ENCODE measurements at places on chromosomes 7 and 10.
A peak's percentile ranks its signal among the peaks of the same experiment; 100 is the strongest.

DNA sequence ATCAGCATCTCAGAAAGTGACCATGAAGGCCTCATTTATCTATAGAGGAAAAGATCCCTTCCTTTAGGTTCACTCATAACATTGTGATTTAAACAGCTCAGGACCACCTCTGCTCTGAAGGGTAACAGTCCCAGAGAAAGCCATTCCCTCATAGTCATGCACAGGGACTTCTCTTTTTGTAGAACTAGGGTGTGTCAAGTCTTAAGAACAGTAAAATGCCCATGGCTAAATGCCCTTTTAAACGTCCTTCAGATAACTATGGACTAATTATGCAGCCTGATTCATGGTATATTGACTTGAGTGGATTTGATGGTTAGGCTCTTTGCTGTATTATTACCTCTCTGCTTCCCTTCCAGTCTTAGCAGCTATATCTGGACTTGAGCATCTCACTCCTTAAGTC, 337.8 kb downstream of the SORCS1 start:
- DNase-seq = no peak

GRCh38 chr10:52318822-52319464, 4.9 kb downstream of the DKK1 start:
- DNase-seq = peak; percentile 88

- DNase-seq = no peak
Measured at GRCh38 chr10:71344154-71344925, 25.3 kb downstream of the SLC29A3 start.

GRCh38 chr10:114680543-114681117, 22.6 kb upstream of the ABLIM1 start:
- no peak for DNase-seq

GRCh38 chr10:93378997-93379730, 103.0 kb downstream of the MYOF start:
- no peak for DNase-seq

DNA sequence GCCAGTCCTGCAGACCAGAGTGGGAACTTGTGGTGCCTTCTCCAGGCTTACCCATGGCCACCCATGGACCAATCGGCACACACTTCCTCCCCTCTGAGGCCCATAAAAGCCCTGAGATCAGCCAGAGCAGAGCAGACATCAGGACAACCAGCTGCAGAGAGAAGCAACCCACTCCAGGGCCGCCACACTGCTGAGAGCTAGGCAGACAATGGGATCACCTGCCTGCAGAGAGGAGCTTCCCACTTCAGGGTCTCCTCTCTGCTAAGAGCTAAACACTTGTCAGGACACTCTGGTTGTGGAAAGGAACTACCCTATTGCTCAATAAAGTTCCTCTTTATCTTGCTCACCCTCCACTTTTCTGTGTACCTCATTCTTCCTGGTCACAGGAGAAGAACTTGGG, 34.0 kb downstream of the C7orf25 start:
- DNase-seq = no peak

DNA sequence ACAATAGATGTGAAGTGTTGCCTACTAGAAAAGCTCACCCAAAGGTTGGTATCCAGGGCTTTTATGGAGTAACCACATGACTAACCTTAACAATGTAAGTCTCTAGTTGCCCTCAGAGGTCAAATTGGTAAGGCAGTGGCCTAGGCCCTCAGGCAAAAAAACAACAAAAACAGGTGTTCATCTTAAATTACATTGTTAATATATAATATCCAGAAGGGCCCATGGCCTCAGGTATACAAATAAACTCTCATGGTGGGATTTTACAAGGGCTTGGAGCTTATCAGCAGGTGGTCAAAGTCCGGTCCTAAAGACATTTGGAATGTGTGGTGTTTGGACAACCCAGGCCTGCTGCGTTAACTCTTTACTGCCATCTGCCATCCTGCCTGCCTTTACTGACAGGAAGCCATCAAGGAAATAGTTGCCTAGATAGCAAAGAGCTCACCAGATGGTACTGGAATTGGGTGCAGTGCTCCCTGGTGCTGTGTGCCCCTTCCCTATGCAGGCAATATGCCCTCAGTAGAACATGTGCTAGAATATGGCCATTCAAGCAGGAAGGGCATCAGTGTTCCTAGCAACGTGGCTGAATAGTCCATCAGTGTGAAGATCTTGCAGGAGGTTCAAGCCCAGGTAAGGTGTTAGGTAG, 36.2 kb downstream of the TOMM7 start:
- DNase-seq = no peak

- DNase-seq = no peak
Measured at GRCh38 chr10:71845410-71846405, 5.3 kb downstream of the PSAP start.

- no peak for DNase-seq
Measured at GRCh38 chr7:93575555-93576399, 1.3 kb upstream of the CALCR start.

DNA sequence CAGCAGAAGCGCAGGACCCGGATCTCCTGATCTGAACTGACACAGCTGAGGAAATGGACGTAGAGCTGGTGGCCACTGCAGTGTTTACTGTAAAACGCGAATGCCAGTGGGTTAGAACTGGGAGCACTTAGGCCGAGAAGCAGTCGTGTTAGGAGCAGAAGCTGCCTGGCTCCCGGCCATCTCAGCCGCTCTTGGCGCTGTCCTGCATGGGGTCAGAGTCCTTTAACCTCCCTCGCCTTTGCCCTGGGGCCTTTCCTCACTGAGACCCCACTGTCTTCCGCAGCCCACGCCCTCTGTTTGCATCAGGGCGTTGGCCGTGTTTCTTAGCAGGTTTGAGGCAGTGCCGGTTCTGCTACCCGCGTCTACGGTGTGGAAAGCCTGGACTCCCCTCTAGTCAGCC, 24.6 kb downstream of the DYNC2I1 start:
- no peak for DNase-seq

- DNase-seq = no peak
Measured at GRCh38 chr10:58384095-58384494, 1.1 kb upstream of the TFAM start.

- no peak for DNase-seq
Measured at GRCh38 chr7:21131897-21132296, 296.0 kb upstream of the SP4 start.

- no peak for DNase-seq
Measured at GRCh38 chr10:93165367-93165766, 91.7 kb downstream of the CYP26A1 start.

- DNase-seq = no peak
Measured at GRCh38 chr10:97927622-97928021, 78.0 kb downstream of the GOLGA7B start.

GRCh38 chr7:39130274-39130673, 152.6 kb downstream of the POU6F2 start:
- DNase-seq = no peak

GRCh38 chr10:108801220-108801619, 1122.1 kb downstream of the XPNPEP1 start:
- no peak for DNase-seq

DNA sequence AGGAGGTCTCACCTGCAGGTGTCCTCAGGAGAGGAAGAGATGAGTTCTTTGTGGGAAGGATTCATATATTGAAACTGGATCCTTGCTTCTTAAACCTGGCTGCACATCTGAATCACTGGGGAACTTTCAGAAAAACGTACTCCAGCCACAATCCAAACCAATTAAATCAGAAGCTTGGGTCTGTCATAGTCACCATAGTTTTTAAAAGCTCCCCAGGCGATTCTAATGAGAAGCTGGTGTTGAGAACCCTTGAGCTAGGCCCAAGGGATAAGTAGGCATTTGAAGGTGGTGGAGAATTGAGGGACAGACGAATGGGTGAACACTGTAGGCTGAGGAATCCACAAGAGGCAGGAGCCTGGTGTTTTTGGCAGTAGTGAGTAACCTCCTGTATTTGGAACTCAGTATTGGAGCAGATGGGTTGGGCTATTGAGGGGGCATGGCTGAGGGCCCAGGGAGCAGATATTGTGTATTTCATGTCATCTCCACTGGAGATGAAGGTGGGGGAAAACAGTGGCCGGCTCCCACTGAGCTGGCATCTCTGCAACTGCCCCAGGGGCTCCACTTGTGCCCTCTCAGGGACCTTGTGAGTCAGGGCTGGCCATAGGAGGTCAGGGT, 14.5 kb downstream of the ADCYAP1R1 start:
- no peak for DNase-seq

DNA sequence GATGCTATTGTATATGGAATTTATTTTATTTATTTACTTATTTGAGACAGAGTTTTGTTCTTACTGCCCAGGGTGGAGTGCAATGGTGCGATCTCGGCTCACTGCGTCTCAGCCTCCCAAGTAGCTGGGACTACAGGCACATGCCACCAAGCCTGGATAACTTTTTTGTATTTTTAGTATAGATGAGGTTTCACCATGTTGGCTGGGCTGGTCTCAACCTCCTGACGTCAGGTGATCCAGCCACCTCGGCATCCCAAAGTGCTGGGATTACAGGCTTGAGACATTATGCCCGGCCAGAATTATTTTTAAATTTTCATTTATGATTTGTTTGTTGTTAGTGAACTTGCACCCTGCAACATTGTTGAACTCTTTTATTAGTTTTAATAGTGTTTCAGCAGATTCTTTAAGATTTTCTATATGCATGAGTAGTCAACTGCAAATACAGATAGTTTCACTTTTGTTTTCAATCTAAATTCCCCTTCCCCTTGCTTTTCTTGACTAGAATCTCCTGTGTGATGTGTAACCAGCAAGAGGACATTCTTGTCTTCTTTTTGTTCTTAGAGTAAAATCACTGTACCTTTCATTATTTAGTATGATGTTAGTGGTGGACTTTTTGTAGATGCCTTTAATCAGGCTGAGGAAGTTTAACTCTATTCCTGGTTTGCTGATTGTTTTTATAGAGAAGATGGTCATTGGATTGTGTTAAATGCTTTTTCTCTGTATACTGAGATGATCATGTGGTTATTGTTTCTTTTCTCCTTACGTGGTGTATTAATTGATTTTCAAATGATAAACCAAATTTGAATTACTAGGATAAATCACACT, 27.8 kb downstream of the ZNF33A start:
- DNase-seq = no peak

GRCh38 chr10:67036808-67037207, 111.0 kb downstream of the LRRTM3 start:
- DNase-seq = no peak

- DNase-seq = no peak
Measured at GRCh38 chr10:77070346-77070745, 567.3 kb downstream of the KCNMA1 start.

- DNase-seq = no peak
Measured at GRCh38 chr7:112744818-112745217, 45.4 kb downstream of the TMEM168 start.

- DNase-seq = no peak
Measured at GRCh38 chr10:91137822-91138221, 82.6 kb upstream of the PCGF5 start.

DNA sequence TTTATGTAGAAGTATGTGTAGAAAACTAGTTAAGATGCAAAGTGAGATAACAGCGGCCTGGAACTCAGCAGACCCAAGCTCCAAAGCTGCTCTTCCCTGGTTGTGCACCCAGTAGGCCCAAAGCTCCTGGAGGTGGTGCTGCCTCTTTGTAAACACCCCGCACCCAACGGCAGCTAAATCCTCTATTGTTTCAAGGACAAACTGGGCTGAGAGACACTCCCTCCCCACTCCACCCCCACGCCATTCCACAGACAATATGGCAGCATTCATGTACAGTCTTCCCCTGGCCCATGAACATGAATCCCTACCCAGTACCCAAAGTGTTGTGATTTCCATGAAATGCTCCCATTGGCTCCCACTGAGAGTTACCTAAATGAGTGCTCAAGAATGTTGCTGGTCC, 73.5 kb downstream of the VOPP1 start:
- DNase-seq = no peak

GRCh38 chr7:29763266-29763665, 43.0 kb upstream of the WIPF3 start:
- no peak for DNase-seq

- DNase-seq = no peak
Measured at GRCh38 chr10:4456279-4456678, 369.7 kb upstream of the AKR1E2 start.

DNA sequence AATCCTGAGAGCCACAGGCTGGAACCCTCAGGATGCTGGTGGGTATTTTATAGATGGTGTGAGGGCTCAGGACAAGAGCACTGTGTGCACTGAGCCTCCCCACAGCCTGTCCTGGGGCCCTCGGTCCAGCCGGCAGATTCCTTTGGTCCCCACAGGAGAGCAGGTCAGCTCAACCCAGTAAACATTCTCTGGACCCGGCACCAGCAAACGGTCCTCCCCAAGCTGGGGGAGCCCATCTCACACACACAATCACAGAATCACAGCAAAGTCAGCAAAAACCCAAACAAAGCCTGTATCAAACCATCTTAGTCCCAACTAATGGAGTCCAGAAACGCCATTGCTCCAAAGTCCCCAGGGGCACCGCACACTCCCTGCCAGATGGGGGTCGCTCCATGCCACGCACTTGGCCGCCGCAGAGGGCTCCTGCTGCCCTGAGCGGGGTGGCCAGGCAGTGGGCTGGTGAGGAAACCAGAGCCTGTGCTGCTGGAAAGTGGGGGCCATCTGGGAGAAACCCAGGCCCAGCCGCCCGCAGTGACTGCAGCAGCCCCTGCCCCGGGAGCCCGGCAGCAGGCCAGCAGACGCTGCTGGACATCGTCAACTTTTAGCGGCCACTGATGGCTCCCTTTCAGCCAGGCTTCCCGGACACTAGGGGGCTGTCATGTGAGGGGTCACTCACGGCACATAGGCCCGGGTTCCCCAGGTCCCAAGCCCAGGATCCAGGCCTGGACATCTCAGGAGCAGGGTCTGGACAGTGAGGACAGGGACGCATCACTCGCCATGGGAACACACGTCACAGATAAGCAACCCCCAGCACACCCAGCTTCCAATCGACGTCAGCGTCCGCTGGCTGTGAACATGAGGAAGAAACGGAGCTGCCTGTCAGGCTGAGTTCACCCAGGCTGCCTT, 52.6 kb downstream of the DPYSL4 start:
- DNase-seq = no peak

DNA sequence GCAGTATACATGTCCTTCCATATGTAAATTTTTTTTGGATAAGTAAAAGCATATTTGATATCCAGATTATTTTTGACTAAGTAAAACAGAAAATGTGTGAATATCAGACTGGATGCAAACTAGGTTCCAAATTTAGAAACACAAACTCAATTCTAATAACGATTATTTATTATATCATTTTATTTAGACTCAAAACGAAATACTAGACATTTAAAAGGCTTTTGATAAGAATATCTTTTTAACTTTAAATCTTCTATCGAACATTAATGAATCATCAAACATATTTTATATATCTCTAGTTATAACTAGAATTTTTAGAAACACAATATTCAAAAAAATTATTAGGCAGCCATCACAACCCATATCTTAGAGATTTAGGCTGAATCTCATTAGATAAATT, 195.2 kb upstream of the KCND2 start:
- DNase-seq = no peak

GRCh38 chr10:31947144-31947926, 18.7 kb upstream of the ARHGAP12 start:
- DNase-seq = no peak

DNA sequence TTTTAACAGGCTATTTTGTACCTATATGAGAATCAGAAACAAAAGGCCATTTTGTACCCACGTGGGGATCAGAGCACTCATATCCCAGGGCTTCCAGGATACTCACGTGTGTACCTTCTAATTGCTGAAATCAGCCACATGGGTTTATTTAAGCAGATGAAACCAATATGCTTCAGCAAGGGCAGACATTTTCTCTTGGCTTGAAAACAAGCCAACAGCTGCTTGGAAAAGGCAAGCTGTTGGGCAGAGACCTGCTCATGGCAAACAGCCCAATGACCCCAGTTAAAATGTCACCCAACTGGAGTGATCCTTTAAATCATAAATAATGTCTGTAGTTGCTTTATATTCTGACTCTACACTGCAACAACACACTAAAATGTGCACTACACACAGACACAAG, 26.5 kb upstream of the TOMM7 start:
- no peak for DNase-seq

All from pulmonary artery endothelial cell (primary cell).